ENCODE measurements at places on chromosomes 7 and 10.

- DNase-seq, result no peak
These were observed 1.9 kb downstream of the DKK1 start for GRCh38 chr10:52316001-52316400.

- peak; percentile 26 for DNase-seq
These were observed 104.4 kb upstream of the LRRC4 start for GRCh38 chr7:128135515-128136214.

- no peak for DNase-seq
These were observed 143.0 kb downstream of the PRPF18 start for GRCh38 chr10:13729586-13730305.

- DNase-seq, result no peak
These were observed 137.6 kb upstream of the VWC2 start for GRCh38 chr7:49635800-49636199.

GRCh38 chr10:71009126-71009525 is 120.8 kb upstream of the PCBD1 start:
- DNase-seq, result no peak

GRCh38 chr10:8061274-8062211 is 7.1 kb downstream of the GATA3 start:
- peak; percentile 52 for DNase-seq

DNA sequence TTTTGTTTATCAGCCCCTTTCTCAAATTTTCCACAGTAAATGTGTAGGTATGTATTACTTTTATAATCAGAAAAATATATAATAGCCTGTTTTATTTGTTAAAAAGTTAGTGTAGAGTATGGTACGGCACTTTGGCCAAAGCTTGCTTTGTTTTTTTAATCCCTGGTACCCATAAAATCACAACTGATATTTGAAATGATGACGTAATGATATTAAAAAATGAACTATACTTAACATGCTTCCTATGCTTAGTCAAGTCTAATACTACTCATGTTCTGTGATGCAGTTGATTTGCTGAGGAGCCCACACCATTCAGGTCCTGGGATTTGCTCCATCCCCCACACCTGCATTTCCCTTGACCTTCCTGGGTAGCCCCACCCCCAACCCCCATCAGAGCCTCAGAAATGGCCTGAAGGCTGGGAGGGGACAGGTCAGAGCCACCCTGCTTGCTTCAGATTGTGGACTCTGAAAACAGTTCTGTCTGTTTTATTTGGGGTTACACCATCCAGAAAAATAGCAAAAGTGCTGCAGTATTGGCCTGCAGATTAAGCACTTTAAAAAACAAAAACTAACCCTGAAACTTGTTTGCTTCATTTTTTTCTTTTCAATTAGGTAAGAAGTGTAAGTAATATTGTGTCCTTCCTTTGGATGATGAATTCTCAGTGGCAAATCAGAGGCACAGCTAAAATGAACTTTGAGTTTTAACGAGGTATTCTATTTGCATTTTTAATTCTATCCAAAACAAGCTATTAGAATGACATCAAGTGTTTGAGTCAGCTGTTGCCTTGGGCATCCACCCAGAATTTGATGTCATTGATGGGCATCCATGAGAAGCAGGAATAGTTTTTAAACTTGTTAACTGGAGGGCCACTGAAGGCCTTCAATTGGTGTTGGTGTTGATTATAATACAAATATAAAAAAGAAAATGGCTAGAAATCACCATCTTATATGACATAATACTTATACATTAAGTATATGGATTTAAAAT is 23.3 kb downstream of the PLCE1 start:
- DNase-seq, result no peak

- DNase-seq, result no peak
These were observed 406.1 kb upstream of the AUTS2 start for GRCh38 chr7:69192134-69192533.

- no peak for DNase-seq
These were observed 109.4 kb downstream of the ADARB2 start for GRCh38 chr10:1627945-1628344.

DNA sequence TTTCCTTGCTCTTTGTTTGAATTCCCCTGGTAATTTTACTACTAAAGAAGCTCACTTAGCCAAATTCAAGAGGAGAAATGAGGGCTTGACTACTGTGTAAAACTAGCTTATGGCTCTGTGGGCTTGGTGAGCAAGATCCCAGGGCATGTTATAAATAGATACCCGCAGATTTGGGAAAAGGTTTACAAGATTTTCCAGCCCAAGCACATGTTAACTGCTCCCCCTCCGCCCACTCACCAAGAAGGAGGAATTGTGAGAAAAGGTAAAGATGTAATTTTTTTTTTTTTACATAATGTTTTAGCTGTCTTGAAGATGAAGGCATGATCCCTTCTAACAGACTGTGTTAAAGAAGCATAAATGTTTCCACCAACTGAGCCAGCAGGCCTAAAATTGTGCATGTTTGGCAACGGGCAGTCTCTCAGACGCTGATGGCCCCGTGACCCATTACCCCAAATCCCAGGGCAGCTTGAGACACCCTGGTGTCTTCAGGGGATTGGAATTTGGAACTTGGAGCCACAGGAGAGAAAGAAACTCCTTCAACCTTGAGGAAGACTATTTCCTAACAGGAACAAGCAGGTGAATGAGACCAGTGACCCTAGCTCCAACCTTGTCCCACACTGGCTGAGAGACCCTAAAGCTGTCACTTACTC is 429.8 kb upstream of the CELF2 start:
- no peak for DNase-seq

- DNase-seq, result no peak
These were observed 1223.8 kb downstream of the NXPH1 start for GRCh38 chr7:9657257-9657656.

GRCh38 chr10:24542314-24543270 is 181.1 kb downstream of the ARHGAP21 start:
- DNase-seq, result no peak

DNA sequence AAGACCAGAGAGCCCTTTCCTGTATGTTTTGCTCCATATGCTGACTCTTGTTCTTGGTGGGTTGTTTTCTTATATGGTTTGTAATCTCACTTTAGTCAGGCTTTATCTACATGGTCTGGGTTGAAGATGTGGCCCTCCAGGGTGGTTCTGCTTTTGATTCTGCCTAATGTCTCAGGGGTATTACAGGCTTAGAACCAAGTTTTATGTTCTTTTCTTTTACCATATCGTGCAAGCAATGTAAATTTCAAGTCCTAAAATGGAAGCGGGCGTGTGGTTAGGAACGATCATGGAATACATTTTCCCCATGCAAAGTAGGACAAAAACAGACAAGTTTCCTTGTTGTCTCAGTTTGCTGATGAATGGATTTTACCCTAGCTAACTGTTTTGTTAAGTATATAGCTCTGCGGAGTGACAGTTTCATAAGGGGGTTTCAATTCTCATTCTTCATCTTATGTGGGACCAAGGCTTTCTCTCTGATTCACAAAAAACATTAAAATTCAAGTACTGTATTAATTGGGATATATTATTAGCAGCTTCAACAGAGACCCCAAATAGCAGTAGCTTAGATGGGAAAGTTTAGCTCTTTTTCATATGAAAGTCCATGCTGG is 58.7 kb downstream of the MTURN start:
- DNase-seq, result no peak

- no peak for DNase-seq
These were observed 158.0 kb downstream of the AUTS2 start for GRCh38 chr7:69756235-69756634.

DNA sequence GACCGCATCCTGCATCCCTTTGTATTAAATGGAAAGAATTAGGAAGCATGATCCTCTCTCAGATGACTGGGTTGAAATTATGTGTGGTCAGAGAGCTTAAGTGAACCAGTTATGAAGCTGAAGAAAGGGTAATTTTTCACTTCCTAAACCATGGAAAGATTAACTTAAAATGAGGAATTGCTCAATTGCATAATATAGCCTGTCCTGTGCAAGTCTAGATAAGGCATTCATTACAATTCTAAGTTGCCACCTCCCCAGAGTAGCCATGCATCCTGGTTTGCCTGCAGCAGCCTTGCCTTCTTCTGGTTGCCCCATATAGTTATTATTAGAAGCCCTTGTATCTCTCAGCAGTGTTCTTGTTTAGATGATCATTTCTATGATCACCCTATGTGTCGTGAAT is 45.3 kb downstream of the STARD3NL start:
- DNase-seq, result no peak

DNA sequence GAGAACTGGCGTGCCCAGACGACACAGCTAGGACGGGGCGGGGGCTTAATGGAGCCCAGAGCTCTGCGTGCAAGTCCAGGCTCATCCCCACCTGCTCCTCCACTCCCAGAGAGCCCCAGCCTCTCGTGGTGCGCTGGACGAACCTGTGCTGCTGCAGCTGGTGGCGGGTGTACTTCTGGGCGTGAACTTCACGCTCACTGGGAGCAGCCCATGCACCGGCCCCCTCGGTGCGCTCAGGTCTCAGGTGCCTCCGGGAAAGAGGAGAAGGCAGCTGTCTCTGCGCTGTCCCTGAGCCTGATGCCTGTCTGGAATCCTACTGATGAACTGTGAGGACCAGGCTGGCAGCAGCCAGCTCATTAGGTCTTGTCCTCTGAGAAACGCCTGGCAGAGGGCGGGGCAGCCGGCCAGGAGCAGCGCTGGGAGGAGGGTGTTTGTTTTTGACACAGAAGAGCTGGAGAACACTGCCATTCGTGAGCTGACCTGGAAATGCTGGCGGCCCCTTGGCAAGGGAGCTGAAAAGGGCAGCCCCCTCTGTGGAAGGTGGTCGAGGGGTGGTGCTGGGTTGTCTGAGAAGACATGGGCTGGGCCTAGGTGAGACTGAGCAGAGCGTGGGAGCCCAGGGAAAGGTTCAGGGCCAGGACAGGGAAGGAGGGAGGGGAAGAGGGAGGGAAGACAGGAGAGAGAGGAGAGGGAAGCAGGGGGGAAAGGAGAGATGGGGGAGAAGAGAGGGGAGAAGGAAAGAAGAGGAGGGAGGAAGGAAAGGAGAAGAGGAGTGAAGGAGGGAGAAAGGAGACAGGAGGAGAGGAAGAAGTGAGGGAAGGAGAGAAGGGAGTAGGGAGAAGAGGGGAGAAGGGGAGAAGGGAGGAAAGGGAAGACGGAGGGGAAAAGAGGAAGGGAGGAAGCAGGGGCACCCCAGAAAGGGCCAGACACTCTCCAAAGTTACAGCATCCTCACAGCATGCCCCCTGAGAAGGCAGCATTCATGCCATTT is 53.5 kb upstream of the TNS3 start:
- no peak for DNase-seq

DNA sequence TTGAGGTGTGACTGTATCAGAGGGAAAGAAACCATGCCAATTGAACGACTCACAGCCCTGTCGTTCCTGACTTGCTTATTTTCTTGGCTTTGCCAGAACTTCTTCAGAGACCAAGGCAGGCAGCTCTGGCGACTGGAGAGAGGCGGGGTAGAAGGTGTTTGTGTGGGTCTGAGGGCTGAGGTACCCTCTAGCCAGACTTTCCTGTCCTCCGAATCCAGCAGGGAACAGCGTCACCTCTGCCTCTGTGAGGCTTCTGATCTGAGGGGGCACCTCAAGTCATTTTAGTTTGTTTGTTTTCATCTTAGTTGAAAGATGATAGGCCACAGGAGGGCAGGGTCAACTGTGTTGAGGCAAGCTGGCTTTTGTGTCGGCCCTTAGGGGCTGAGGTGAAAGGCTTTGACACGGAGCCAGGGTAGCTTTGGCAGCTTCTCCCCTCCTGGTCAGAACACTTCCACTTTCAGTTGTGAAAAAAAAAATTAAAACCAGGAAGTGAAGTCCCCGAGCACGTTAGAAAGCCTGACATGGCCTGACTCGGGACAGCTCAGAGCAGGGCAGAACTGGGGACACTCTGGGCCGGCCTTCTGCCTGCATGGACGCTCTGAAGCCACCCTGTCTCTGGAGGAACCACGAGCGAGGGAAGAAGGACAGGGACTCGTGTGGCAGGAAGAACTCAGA is 1.9 kb downstream of the ACSL5 start:
- no peak for DNase-seq

GRCh38 chr10:60172363-60172990 is 217.2 kb downstream of the ANK3 start:
- DNase-seq, result no peak

DNA sequence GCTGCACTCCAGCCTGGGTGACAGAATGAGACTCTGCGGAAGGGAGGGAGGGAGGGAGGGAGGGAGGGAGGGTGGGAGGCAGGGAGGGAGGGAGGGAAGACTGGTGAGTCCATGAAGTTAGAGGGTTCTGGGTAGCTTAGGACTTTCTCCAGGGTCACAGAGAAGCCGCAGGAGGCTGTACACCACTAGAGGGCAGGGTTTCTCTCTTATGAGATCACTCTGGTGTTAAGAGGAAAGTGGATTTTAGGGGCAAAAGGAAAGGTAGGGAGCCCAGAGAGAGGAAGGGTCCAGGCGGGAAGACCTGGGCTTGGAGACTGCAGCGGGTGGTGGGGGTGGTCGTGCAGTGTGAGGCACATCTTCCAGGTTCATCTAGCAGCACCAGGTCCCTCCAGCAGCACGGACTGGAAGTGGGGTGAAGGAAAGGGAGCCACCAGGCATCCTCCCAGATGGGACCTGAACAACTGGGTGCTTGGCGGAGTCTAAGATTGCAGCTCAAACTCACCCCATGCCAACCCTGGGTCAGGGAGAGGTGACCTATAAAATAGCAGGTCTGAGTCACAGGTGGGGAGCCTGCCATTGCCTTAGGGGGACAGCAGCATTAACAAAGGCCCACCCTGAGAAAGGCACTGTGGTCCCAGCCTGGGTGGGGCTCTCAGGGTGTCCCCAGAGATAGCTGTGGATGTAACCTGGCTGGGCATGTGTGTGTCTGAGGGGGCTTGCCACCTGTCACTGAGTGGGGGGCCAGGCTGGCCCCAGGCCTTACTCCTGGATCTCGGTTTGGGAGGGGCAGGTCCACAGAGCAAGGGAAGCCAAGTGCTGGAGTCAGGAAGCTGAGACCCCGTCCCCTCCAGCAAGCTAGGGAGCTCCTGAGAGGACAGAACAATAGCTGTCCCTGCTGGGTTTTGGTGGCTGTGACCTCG is 48.5 kb upstream of the SLC29A3 start:
- DNase-seq, result no peak

- DNase-seq, result no peak
These were observed 219.5 kb upstream of the INHBA start for GRCh38 chr7:41922373-41922772.

DNA sequence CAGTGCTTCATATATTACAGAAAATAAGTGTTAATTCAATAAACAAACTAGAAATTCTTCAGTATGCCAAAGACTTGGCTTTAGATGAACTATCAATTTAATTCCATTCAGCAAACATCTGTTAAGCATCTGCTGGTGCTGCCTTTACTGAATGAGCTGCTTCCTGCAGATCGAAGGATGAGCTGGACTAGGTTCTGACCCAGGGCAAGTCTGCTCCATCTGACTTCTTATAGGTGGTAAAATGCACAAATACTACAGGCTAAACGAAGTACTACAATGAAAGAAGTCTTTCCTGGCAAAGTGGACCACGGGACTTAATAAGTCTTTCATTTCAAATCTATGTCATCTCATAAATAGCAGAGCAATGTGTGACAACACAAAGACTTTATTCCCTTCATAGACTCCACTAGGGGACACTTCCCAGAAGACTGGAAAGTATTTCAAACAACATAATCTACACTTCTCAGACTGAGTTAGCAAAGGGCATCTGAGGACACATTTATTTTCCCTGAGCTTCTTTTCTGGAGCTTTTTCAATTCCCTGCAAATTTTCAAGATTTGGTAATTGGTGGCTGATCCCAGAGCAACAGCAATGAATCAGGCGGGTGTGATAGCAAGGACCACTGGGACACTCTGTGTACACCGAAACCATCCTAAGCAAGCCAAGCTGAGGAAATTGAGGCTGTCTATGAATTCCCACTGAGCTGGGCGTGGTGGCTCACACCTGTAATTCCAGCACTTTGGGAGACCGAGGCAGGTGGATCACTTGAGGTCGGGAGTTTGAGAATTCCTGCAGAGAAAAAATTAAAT is 108.9 kb upstream of the FRMD4A start:
- no peak for DNase-seq

GRCh38 chr10:29228562-29228961 is 60.3 kb upstream of the LYZL1 start:
- DNase-seq, result no peak
